ENCODE measurements at places on chromosomes 11 and 22.
A peak's percentile ranks its signal among the peaks of the same experiment; 100 is the strongest.

- no peaks in the 10 kb centered on the region for H3K36me3 ChIP-seq
- no peak overlapping the region for H3K4me3 ChIP-seq
- H3K27me3 ChIP-seq: no peaks in the 10 kb centered on the region
- H3K4me1 ChIP-seq: peaks cover 12% of the 10 kb centered on the region
- H3K27ac ChIP-seq: no peak overlapping the region
Measured at GRCh38 chr22:40509401-40510134, 127.0 kb downstream of the MRTFA start.

GRCh38 chr11:74744277-74744676, 4.4 kb upstream of the RNF169 start:
- no peak for DNase-seq
- H3K36me3 ChIP-seq: no peaks in the 10 kb centered on the region
- H3K27ac ChIP-seq: no peak overlapping the region
- peaks cover 4% of the 10 kb centered on the region for H3K27me3 ChIP-seq

DNA sequence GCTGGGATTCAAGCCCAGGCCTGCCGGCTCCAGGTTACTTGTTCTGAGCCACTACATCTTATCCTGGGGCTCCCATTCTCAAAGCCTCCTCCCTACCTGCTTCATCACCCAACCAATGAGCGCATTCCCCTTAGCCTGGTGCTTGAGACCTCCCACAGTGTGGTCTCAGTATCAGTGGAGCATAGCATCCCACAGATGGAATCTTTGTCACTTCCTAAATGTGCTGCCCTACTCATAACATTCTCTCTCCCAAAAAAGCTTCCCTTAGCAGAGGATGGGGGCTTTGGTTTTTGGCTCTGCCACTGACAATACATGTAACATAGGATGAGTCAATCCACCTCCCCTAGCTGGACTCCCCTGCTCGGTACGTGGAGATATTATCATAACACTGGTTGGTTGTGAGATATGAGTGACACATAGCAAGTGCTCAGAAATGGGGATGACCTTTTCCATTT, 28.8 kb downstream of the TEAD1 start:
- DNase-seq: no peak
- no peak overlapping the region for H3K4me3 ChIP-seq
- H3K36me3 ChIP-seq: no peaks in the 10 kb centered on the region

- H3K4me1 ChIP-seq: no peaks in the 10 kb centered on the region
- H3K4me3 ChIP-seq: no peak overlapping the region
- DNase-seq: no peak
- H3K27me3 ChIP-seq: peaks cover 29% of the 10 kb centered on the region
- no peak overlapping the region for H3K27ac ChIP-seq
- H3K36me3 ChIP-seq: no peaks in the 10 kb centered on the region
Measured at GRCh38 chr22:36966851-36967540, 52.3 kb downstream of the TST start.

DNA sequence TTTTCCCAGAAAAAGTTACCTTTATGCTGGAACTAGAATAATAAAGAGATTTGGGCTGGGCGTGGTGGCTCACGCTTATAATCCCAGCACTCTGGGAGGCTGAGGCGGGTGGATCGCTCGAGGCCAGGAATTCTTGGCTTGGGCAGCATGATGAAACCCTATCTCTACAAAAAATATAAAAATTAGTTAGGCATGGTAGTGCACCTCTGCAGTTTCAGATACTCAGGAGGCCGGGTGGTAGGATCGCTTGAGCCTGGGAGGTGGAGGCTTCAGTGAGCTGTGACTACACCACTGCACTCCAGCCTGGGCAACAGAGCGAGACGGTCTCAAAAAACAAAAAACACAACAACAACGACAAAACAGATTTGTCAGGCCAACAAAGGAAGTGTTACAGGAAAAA, 119.3 kb upstream of the OR9Q1 start:
- no peaks in the 10 kb centered on the region for H3K36me3 ChIP-seq
- DNase-seq: no peak
- no peak overlapping the region for H3K4me3 ChIP-seq
- H3K4me1 ChIP-seq: peaks cover 4% of the 10 kb centered on the region

DNA sequence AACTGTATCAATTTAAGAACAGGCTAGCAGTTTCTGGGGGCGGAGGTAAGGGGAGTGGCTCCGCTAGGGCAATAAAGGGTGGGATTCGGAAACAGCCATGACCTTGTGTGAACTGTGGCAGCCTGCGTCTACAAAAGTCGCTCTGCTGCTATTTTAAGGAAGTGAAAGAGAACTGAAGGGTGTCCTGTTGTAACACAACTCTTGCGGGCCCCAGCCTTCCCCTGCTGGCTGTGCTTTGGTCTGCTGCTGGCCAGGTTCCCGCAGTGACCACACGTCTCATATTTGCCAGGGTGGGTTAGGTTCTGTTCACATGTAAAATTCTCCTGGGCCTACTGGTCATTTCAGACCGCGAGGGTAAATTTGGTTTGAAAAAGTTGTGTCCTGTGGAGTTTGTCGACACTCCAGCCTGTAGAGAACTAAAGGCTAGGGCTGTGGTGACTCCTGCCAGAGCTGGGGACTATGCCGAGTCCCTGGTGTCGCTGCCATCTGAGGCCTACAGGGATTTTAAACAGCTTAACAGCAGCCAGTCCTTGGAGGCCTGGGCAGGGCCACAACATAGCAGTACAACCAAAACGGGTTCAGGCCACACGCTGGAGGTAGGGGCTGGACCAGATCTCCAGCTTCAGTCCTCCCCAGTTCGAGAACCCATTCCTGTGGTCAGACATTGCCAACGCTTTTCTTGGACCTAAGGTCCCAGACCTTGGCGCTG, 1.1 kb upstream of the PPFIBP2 start:
- H3K27me3 ChIP-seq: peaks cover 33% of the 10 kb centered on the region
- peak overlapping the region; percentile 88 for H3K4me3 ChIP-seq
- no peaks in the 10 kb centered on the region for H3K36me3 ChIP-seq
- peaks cover 10% of the 10 kb centered on the region for H3K4me1 ChIP-seq

Measured in activated T-helper 2 cell treated with anti-CD3 and anti-CD28 coated beads, Interferon-gamma antibody, Interleukin-2, Interleukin-4, amounts not matched to agents 10 μg/mL and 5 μg/mL and 100 μg/mL, durations not matched to agents 14 hours and 24 hours and 36 hours (primary cell).